ENCODE measurements at places on chromosomes 5 and 9. TPM values are rescaled to one million over a fixed set of nuclear protein-coding genes. Genes with fewer than 3 reads are reported as not detected.

Gene ASPN
- total RNA-seq: 3.9 TPM

GRCh38 chr9:136560586-136560985 lies 14.7 kb upstream of the NOTCH1 start:
- H3K4me3 ChIP-seq: no peak overlapping the region
- no peaks in the 10 kb centered on the region for H3K27me3 ChIP-seq
- no peaks in the 10 kb centered on the region for H3K36me3 ChIP-seq
- H3K4me1 ChIP-seq: peaks cover 13% of the 10 kb centered on the region
- no peak for DNase-seq
- H3K27ac ChIP-seq: no peak overlapping the region

DNA sequence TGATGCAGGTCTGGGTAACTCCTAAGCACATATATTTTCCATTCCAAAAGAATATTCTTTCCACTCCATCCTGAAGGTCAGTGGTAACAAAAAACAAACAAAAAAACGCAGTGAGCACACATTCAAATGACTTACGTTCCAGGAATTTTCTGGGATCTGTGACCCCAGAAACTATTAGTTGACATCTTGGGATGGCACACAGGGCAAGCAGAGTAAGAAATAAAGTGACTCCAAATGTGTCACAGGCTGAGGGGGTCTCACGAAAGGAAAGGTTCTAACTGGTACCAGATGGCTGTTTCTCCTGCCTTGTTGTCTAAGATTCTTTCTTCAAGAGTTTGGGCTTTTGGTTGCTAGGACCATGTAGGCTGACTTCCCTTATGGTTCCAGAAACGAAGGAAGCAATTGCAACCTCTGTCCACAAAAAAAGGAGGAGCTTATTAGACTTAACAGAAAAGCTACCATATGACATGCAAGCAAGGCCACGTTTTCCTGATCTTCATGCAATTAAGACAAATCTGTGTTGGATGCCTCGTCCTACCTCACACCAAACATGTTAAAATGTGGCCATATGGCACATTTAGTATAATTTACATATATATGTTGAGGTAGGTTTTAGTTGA lies 32.7 kb downstream of the PTGS1 start:
- no peak for DNase-seq
- no peaks in the 10 kb centered on the region for H3K36me3 ChIP-seq
- H3K4me3 ChIP-seq: no peak overlapping the region
- H3K27ac ChIP-seq: no peak overlapping the region
- H3K27me3 ChIP-seq: no peaks in the 10 kb centered on the region
- no peaks in the 10 kb centered on the region for H3K4me1 ChIP-seq

DNA sequence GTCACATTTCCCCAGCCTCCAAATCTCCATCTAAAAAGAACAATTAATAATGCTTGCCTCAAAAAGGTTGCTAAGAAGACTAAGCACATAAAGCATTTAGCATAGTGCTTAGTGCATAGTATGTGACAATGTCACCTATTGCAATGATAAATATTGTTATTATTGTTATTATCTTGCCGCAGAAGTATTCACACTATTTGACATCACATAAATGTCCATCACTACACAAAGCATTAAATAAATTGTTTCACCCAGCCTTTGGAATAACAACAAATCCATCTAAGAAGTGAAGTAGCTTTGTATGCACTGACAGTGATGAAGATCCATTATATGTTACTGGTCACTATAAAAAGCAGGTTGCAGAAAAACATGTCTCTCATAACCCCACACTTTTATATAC lies 2263.9 kb upstream of the WWC1 start:
- no peaks in the 10 kb centered on the region for H3K4me1 ChIP-seq
- H3K27me3 ChIP-seq: no peaks in the 10 kb centered on the region
- H3K36me3 ChIP-seq: no peaks in the 10 kb centered on the region
- DNase-seq: no peak
- H3K4me3 ChIP-seq: no peak overlapping the region

DNA sequence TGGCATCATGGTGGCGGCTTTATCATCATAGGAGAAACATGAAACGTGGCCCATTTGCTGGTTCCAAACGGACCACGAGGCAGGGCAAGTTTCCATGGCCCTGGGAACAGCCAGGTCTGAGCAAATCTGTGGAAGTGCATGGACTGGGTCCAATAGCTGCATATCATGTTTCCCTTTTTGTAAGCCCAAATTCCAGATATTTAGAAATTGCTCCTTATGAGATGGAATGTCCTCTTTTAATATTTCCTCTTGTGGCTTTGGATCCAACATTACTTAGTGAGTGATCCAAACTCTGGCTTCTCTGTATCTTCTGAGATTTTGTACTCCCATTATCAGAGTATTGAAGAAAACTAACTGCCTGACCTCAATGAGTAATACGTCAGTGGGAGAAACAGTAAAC lies 79.8 kb upstream of the FBXL7 start:
- no peak overlapping the region for H3K27ac ChIP-seq
- no peaks in the 10 kb centered on the region for H3K36me3 ChIP-seq
- DNase-seq: no peak

DNA sequence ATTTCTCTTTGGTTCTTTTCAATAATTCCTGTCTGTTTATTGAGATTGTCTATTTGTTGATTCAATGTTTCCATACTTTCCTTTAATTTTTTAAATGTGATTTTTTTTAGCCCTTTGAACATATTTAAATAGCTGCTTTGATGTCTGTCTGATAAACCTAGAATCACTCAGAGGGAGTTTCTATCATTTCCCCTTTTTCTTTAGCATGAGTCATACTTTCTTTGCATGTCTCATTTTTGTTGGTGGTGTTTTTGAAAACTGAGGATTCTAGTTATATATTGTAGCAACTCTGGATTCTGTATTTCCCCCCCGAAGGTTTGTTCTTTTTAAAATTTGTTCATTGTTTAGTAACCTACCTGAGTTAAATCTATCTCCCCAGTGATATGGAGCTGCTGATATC lies 24.2 kb upstream of the ZNF618 start:
- H3K4me3 ChIP-seq: no peak overlapping the region
- H3K36me3 ChIP-seq: no peaks in the 10 kb centered on the region
- no peaks in the 10 kb centered on the region for H3K27me3 ChIP-seq
- H3K4me1 ChIP-seq: no peaks in the 10 kb centered on the region

GRCh38 chr5:415928-416635 lies 26.9 kb upstream of the EXOC3 start:
- no peak overlapping the region for H3K4me3 ChIP-seq
- no peaks in the 10 kb centered on the region for H3K36me3 ChIP-seq
- H3K4me1 ChIP-seq: no peaks in the 10 kb centered on the region
- no peak overlapping the region for H3K27ac ChIP-seq

All from breast epithelium (tissue), 4 donors.